ENCODE measurements at places on chromosomes 7 and 10.

- no peak for DNase-seq
Observed at GRCh38 chr10:29546773-29547313, 87.9 kb downstream of the SVIL start.

DNA sequence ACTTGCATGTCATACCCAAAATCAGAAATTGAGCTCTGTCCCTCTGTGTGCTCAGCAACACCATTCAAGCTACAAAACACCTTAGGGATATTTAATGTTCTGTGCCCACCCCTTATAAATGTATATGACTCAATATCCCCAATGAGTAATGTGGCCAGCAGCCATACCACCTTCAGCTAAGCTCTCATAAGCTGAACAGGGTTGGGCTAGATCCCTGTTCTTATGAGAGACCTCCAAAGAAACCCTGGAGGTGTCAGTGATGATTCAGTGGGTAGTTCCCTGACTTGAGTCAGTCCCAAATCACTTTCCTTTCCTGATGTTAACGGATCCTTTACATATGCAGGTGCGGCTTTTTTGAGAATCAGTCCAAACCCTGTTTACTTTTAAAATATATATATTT is 253.8 kb downstream of the CREB5 start:
- no peak for DNase-seq

- no peak for DNase-seq
Observed at GRCh38 chr10:43071865-43072650, 4.8 kb upstream of the RET start.

DNA sequence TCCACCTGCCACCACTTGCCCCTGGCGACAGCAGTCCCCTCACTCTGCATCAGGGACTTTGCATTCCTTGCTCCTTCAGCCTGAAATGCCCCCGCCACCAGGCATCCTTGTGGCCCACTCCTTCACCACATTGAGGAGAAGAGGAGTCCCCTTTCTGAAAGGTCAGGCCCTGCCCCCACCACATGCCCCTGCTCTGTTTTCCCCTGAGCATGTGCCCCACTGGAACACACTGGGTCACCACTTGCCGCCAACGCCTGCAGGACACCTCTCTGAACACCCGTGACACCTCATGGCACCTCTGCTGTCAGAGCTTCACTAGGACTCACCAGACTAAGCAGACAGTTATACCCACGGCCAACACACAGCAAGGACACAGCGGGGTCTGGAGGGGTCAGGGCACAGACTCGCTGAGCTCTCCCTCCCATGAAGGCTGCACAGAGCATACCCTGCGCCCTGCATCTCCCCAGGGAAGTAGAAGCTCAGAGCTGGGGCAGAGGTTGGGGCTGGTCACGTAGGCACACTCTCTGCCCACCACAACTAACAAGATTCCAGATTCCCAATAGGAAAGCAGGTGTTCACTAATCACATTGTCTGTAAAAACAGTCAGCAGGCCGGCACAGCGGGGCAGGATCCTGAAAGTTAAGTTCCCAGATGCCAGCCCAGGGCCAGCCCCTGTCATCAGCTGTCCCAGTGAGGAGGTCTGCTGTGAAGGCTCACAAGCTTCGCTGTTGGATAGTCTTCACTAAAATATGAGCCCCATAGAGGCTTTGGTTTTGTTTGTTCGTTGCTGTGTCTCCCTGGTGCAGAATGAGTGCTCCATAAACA is 5.8 kb upstream of the AOC1 start:
- DNase-seq, result no peak

- DNase-seq, result no peak
Observed at GRCh38 chr10:43265799-43266721, 805 bp downstream of the RASGEF1A start.

- no peak for DNase-seq
Observed at GRCh38 chr10:111384556-111384955, 307.7 kb downstream of the ADRA2A start.

DNA sequence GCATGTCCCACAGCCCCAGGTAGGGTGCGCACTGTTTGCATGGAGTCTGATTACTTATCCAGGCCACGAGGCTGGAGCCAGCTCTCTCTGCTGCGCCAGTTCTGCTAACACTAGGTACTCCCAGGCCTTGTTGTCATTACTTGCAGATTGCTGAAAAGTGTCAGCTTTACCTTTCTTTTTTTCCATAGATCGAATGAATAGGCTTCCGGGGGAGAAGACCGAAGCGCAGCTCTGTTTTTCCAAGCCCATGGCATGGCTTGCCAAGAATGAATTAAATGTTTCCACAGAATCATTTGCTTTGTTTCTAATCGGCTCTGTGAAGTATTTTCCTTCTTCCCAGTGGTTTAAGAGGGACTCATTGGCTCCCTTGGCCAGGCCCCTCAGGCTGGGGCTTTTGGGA is 285.8 kb downstream of the BMPER start:
- DNase-seq, result no peak

DNA sequence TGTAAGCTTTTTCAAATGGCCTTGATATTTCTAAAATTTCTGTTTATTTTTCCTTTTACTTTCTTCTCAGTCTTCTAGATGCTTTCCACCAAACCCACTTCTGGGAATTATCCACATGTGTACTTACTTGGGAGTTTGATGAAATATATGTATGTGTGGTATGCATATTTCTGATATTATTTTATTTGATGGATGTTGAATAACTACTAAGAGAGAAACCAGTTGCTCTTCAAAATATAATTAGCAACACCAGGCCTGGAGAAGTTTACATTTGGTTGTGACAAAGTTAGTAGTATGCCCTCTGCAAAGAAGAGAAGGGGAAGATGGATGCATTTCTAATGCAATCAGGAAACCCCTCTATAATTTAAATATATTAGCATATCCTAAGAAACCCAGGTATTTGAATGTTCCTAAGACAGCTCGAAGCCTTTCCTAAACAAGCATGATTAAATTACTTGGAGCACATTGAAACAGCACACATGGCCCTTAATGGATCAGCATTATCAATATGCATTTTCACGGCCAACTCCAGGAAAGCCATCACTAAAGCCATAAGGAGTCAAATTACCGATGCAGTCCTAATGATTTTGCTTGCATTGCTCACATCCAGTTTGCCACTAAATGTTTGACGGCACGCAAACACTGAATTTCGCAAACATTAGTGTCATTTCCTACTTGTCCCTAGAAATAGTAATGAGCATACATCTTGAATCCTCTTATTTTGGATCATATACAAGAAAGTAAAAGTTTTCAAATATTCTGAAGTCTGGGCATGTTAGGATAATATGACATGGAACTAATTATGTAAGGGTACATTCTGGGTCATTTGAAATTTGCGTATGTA is 393.8 kb downstream of the EXOC4 start:
- no peak for DNase-seq

- no peak for DNase-seq
Observed at GRCh38 chr10:117884093-117884492, 162.6 kb downstream of the RAB11FIP2 start.

DNA sequence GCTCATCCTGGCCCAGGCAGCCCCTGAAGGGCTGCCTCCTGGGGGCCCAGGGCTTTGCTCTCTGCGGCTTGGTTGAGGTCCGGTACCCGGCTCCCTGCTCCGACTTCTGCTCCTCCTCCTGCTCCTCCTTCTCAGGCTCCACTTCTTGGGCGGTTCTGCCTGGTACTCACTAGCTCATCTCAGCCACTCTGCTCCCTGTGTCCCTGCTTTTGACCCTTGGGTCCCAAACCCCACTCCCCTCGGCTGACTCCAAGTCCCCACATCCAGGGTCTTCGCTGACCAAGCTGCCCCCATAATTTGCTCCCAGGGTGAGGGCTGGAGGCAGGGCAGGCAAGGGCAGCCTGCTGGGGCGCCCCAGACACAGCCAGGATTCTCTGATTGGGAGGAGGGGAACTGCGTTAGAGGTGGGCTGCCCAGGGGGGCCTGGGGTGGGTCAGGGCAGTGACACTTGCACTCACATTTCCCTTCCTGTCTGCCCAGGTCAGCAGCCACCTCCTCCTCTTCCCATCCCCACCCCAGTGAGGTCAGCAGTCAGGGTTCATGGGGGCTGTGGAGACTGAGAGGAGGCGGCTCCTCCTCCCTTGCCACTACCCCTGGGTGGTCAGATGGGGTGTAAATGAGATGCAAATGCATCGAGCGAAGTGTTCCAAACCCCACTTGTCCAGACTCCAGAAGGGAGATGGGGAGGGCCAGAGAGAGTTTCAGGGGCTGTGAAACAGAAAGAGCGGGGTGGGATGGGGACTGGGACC is 2.2 kb downstream of the SMARCD3 start:
- no peak for DNase-seq

- no peak for DNase-seq
Observed at GRCh38 chr7:37333075-37333474, 115.6 kb downstream of the ELMO1 start.

- DNase-seq, result no peak
Observed at GRCh38 chr7:24767878-24768569, 10.8 kb upstream of the GSDME start.

DNA sequence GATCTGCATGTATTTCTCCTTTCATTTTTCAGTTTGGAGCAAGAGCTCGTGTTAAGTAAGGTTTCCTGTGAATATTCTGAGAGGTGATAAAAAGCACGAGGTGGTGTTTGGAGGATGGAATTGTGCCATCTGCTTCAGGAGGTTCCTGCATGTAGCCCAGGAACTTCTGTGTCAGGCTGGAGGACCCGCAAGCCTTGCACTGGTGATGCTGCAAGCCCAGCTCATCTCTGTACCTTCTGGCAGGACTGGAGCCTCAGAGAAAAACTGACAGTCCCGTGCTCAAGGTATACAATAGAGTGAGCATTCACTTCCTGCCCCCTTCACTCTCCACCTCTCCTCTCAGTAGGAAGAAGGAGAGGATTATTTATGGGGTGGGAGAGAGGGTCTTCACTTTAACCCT is 240.7 kb upstream of the CCDC6 start:
- DNase-seq, result no peak

- DNase-seq, result no peak
Observed at GRCh38 chr7:47505312-47506007, 76.5 kb downstream of the TNS3 start.

DNA sequence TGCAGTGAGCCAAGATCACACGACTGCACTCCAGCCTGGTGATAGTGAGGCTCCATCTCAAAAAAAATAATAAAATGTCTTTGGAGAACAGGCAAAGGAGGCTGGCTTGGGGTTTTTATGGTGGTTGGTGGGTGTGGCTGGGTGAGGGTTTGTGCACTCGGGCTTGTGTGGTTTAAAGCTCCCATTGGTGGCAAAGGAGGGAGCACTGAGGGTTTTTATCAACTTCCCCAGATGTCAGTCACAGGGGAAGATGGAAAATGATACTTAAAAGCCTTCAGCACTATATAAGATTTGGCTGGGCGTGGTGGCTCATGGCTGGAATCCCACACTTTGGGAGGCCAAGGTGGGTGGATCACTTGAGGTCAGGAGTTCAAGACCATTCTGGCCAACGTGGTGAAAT is 16.3 kb upstream of the RNF216 start:
- DNase-seq, result no peak

- DNase-seq, result no peak
Observed at GRCh38 chr7:26189697-26190096, 10.8 kb downstream of the HNRNPA2B1 start.

DNA sequence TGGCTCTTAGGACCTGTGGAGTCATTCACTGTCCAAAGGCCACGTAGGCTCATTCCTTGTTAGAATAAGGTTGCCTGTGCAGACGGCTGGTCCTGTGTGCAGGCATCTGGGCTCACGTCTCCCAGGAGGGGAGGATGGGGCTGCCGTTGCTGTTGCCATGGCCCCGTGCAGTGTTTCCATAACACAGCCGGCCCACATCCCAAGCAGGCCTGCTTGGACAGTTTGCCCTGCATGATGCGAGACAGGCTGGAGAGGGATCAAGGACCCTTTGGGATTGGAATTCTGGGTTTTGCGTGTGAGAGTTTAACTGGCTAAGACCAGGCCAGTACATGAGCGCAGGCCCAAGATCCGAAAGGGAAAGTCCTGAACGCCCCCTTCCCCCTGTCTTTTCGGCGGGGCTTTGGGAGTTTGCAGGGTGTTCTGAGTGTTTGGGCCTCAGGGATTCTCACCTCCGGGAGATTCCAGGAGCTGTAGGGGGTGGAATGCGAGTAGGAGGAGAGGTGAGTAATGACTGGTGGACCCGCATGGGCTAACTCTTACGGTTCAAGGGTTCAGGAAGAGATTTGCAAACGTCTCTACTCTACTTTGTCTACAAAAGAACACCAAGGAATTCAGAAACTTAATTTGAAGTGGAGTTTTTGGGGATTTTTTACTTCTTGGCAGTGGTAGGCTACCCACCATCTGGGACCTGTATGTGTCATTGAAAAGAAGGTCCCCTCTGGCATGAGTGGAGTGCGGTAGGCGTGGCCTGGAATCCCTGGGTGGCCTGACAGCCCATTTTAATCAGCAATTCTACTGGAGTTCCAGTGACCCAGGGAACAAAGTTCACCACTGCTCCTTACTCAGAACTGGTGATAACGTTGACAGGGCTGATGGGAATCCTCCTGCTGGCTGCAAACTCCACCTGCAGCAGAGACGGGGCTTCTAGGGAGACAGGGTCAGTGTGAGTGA is 125.4 kb downstream of the ITIH5 start:
- DNase-seq, result no peak

- no peak for DNase-seq
Observed at GRCh38 chr7:68613897-68614296, 984.4 kb upstream of the AUTS2 start.

GRCh38 chr10:48703531-48704122 is 19.0 kb downstream of the WDFY4 start:
- no peak for DNase-seq

DNA sequence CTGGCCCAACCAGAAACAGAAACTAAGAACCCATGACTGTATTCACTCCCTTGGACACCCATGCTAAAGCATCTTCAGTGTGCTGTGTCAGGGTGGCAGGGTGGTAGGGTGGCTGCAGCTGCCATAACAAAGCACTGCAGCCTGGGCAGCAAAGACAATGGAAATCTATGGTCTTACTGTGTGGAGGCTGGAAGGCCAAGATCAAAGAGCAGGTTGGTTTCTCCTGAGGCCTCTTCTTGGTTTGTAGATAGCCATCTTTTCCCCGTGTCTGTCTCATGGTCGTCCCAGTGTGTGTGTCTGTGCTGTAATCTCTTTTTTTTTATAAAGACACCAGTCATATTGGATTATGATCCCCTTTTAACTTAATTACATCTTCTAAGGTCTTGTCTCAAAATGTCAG is 15.2 kb upstream of the ZNF25 start:
- no peak for DNase-seq

DNA sequence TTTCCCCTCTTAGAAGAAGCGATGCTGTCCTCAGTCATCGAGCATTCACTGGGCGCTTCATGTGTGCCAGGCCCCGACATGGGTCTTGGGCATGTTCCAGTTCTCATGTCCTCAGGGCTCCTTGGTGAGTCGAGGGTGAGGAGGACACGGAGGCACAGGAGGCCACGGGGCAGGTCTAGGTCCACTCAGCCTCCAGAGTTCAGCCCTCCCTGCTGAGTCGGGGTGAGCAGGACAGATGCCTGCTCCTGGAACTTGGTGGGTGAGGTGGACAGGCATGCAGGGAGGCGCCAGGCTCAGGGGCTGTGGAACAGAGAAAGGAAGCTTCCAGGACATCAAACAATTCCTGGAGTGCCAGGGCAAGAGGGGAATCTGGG is 87.4 kb downstream of the BMS1 start:
- no peak for DNase-seq

Data from NCI-H1417 treated with DMSO at 0.1 percent for 48 hours (cell line).